ENCODE measurements at places on chromosomes 11 and 22. TPM values are rescaled to one million over a fixed set of nuclear protein-coding genes. Genes with fewer than 3 reads are reported as not detected.

DNA sequence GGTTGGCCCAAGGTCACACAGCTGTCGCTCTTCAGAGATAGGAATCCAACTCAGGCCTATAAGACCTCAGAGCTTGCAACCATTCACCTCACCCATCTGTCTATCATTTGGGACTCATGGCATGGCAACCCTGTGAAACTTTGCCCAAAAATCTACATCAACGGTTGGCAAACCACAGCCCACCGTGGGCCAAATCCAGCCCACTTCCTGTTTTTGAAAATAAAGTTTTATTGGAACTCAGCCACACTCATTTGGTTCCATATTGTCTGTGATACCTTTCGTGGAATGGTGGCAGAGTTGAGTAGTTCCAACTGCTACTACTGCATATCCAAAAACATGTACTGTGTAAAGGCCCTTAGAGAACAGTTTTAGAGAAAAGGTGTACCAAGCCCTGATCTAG is 307.8 kb downstream of the MN1 start:
- DNase-seq, result no peak

DNA sequence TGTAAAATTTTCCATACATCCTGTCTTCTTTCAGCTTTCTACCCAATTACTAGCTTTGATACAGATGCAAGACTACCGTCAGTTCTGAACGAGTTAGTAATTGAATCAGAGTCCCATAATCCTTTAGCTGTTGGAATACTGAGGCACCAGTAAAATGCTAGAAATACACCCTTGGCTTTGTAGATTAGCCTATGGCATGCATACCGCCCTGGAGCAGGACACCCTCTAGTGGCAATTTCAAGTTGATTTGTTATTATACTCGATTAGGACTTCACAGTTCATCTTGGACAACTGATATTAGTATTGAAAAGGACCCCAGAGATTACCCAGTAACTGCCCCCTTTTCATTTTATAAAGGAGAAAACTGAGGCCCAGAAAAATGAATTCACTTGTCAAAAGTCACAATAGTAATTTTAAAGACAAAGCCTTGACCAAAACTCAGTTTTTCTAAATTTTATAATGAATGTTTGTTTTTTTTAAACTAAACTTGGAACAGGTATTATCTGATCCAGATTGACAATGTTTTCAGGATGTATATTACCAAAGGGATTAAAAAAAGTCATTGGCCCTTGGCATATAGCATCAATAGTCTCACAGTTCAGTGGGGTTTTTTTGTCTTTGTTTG is 72.6 kb downstream of the HIPK3 start:
- peak; percentile 47 for DNase-seq

DNA sequence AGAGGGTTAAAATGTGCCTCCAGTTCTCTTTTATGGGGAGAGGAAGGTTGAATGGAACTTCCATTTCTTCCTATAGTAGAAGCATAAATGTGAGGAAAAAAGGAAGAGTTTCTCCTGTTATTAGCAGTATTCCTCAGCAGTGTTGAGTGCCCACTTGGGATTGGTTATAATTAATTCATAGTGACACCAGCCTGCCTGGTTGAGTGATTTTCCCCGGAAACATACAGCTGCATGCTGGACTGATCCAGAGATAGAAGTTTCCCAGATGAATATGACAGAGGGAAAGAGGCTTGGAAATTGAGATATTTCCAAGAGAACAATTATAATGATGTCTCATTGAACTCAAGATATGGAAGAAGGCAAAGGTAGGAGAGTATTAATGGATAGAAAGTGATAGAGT is 28.3 kb downstream of the RAB39A start:
- DNase-seq, result no peak

DNA sequence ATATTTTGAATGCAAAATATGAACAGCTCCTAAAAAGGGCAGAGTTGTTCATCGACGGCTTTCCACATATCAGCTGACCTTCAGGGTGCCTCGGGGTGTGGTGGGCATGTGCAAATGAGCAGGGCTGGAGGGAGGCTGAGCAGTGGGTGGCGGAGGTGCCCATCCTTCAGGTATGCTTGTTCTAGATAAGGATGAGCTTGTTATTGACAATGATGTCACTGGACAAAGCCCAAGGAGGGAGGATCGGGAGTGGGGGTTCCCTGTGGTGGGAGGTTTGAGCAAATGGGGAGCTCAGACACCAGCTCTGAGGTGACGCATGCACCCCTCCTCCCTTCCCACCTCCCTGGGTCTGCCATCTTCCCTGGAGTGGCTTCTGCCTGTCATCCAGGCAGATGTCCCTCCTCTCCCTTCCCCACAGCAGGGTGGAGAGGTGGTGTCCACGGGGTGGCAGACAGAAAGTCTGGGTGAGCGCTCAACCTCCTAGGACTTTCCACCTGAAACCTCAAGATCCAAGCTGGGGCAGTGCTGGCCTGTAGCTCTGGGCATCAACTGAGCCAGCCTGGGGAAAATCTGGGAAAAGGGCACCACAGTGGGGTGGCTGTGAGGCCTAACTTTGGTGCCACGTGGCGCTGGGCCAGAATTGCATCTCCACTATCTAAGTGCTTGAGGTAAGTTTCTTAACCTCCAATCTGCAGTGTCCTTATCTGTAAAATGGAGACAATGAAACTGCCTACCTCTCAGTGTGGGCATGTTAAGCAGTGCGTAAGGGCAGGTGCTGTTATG is 106.3 kb upstream of the THY1 start:
- no peak for DNase-seq

- DNase-seq, result no peak
Observed at GRCh38 chr11:94910779-94911178, 62.6 kb downstream of the CWC15 start.

- no peak for DNase-seq
Observed at GRCh38 chr11:93519179-93519578, 24.0 kb downstream of the SMCO4 start.

DNA sequence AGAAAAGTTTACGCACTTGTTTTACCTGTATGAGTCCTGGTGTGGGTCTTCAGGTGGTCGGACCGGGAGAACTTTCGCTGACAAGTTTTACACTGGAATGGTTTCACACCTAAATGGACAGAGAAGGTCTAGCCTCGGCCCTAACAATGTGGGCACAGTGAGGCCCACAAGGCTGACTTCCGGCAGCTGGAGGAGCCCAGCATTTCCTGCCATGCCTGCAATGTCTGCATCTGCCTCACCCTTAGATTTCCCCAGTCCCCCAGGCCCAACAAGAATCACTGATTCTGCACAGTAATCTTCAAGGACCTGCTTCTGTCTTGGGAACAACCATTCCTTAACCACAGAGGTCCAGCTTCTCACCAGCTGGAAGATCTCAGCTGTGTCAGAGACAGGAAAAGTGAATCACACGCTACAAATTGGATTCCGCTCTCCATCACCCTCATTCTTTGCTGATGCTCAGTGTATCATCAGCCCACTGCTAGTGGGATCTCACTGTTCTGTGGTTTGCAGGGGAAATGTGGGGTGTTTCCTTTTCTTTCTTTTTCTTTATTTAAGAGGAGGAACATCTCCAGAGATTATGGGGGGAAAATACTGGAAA is 43.3 kb downstream of the WT1 start:
- DNase-seq, result no peak

DNA sequence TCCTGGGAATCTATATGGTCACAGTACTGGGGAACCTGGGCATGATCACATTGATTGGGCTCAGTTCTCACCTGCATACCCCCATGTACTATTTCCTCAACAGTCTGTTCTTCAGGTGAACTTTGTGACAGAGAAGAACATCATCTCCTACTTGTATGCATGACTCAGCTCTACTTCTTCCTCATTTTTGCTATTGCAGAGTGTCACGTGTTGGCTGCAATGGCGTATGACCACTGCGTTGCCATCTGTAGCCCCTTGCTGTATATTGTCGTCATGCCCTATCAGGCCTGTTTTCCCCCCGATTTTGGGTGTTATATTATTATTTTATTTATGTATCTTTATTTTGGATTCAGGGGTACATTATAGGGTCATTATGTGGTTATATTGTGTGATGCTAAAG is 2.4 kb upstream of the OR8G1 start:
- DNase-seq, result no peak

- no peak for DNase-seq
Observed at GRCh38 chr11:75450826-75451821, 18.1 kb upstream of the KLHL35 start.

Gene FBLN1
- total RNA-seq, result not detected
